ENCODE measurements at places on chromosomes 16 and 17.

DNA sequence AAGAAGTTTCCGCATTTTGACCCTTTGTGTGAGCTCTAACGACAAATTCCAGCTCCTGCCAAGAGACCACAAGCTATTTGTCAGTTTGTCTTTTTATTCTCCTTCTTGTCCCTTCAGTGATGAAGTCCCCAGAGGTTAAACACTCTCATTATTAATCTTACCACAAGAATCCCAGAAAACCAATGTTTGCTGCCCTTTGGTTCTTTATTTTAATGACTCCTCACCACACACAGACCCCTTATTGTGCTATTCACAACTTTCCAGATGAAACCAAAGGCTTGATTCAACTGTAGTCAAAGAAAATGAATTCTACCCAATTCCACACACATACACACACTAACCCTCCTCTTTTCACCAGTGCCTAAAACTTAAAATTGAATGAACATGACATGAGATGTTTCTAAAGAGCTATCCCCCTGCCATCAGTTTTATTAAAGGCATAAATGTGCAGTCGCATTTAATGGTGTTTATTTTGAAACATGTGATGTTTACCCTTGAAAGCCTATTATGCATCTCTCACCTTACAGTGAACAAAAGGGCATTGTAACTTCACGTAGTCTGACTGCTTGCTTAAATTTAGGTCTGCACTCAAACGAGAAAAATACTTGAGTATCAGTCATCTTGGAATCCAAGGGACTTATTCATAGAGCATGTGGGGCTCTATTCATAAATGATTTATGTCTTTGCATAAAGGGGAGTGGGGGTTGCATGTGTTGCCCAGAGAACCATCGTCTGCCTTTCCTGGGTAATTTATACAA lies 44.1 kb downstream of the PCTP start:
- DNase-seq: no peak

DNA sequence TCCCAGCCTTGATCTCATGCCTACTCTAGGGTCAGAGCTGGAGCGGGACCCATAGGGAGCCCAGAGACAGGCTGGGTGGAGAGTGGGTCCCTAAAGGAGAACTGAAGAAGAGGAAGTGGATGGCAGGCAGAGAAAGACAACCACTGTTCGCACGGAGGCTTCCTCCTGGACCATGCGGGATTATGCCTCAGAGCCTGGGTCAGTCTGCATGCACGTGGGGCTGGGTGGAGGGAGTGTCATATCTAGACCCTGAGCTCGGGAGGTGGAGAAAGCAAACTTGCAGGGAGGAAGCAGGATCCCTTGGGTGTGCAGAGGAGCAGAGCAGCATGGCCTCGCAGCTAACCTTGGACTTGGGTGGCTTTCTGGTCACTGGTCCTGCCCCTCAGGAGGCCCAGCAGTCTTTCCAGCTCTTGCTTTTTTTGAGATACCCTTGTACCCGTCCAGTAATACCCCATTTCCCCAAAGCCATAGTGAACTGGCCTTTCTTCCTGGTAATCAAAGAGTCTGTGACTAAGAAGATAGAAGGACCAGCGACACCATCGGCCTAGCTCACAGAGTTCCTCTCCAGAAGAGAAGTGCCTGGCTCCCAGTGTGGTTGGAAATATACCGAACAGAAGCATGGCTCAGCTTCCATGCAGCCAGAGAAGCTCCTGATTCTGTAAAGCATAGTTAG lies 344.2 kb downstream of the CPPED1 start:
- DNase-seq: no peak

DNA sequence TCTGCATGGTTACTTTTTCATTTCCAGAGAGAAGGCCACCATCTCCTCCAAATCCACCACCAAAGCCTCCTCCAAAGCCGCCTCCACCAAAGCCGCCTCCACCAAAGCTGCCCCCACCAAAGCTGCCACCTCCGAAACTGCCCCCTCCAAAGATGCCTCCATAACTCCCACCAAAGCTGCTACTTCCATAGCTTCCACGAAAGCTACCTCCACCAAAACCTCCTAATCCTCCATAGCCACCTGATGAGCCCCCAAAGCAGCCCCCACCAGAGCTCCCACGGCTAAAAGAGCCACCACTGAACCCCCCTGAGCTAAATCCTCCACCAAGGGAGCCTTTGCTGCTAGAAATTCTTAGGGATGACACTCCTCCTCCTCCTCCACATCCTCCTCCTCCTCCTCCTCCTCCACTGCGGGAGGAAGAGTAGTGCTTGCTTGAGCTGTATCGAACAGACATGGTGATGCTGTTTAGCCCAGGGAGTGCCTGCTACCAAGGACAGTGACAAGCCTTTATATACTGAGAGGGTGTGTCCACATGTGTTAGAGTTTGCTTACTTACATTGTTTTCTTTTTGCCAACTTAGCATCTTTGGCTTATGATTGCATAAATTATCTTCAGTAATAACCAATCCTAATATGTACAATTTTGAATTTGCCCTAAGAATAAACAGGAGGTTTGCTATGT lies at the start of gene KRT10:
Gene KRT10 (minus strand): TSS at position 483 of the 681 bp plus-strand sequence. CDS start 29 bp downstream, at position 454.
- no peak for DNase-seq

DNA sequence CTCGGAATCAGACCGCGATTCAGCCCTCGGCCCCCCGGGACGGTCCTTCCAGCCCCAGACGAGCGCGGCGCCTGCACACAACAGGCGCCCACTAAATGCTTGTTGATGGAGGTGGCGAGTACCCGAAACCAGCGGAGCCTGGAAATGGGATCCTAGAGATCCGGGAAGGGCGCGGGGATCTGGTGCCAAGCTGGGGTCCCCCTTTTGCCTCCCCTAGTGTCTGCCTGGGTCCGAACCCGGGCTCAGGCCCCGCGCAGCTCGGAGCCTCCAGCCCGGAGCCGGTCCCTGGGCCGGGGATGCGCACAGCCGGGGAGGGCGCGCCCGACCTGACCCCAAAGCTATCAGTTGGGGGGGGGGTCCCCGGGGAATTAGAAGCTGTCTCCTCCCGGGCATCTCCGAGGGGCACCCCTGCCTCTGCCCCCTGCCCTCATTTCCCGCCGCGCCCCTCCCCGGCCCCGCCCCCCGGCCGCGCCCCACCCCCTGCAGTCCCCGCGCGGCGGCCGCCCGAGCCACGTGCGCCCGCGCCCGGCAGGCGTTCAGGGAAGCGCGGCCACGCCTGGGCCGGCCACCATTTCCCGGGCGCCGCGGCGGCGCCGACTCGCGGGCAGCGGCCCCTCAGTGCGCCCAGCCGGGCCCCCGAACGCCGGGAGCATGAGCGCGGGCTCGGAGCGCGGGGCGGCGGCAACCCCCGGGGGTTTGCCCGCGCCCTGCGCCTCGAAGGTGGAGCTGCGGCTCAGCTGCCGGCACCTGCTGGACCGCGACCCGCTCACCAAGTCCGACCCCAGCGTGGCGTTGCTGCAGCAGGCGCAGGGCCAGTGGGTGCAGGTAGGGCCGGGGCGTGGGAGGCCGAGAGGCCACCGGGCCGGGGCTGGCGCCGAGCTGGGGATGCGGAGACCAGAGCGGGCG lies at the start of gene CPNE7:
Gene CPNE7 (plus strand): TSS at position 512 of the 906 bp plus-strand sequence. CDS start 140 bp downstream, at position 652.
- peak; percentile 35 for DNase-seq

DNA sequence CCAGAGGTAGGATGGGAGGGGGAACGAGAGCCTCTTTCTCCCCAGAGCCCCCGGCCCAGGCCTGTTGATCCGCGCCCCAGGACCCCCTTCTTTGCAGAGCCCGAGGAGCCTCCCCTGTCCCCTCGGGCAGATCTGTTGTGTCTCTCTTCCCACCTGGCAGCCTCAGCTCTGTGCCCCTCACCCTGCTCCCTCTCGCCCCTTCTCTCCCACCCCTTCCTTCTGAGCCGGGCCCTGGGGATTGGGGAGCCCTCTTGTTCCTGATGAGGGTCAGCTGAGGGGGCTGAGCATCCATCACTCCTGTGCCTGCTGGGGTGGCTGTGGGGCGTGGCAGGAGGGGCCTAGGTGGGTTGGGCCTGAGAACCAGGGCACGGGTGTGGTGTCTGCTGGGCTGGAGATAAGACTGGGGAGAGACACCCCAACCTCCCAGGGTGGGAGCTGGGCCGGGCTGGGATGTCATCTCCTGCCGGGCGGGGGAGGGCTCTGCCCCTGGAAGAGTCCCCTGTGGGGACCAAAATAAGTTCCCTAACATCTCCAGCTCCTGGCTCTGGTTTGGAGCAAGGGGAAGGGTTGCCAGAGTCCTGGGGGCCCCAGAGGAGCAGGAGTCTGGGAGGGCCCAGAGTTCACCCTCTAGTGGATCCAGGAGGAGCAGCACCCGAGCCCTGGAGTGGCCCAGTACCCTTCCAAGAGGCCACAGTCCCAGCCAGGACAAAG lies 65.4 kb downstream of the MRC2 start:
- DNase-seq: no peak

- no peak for DNase-seq
Measured at GRCh38 chr16:52834736-52835465, 217.8 kb downstream of the CHD9NB start.

- DNase-seq: no peak
Measured at GRCh38 chr17:28133562-28133970, 91.1 kb downstream of the NLK start.

GRCh38 chr17:49968405-49969133 lies 421 bp upstream of the DLX4 start:
- peak; percentile 36 for DNase-seq

- DNase-seq: peak; percentile 83
Measured at GRCh38 chr17:17041018-17041521, 1.2 kb upstream of the MPRIP start.

GRCh38 chr17:81245024-81245664 lies 6.0 kb downstream of the NDUFAF8 start:
- DNase-seq: no peak

DNA sequence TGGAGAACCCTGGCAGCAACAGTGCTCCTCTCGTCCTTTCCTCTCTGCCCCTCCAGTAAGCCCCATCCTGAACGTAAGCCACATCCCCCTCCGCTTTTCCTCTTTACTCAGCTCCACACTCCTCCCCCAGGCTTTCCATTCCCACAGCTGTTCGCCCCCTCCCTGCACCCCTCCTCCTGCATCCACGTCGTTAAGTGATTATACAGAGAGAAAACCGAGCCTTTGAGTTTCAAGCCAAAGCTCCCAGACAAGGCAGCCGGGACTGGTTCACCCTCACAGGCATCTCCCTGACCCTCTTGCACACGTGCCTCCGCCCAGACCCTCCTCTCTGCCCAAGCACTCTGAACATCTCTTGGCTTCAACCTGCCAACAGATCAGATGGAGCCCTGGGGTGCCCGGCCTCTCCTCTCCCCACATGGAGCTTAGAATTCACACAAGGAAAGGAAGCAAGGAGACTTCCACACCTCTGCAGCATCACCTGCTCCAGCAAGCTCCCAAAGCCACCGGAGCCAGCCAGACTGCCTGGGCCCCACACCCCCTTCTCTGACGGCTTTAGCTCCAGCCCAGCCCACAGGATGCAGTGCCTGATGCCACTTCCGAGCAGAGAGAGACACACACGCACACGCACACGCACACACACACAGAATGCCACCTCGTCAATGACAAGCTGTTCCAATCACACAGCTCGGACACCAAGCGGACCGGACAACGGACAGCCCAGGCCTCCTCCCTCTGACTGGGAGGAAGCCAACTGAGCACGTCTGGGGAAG lies 99.9 kb upstream of the CCL2 start:
- DNase-seq: no peak

DNA sequence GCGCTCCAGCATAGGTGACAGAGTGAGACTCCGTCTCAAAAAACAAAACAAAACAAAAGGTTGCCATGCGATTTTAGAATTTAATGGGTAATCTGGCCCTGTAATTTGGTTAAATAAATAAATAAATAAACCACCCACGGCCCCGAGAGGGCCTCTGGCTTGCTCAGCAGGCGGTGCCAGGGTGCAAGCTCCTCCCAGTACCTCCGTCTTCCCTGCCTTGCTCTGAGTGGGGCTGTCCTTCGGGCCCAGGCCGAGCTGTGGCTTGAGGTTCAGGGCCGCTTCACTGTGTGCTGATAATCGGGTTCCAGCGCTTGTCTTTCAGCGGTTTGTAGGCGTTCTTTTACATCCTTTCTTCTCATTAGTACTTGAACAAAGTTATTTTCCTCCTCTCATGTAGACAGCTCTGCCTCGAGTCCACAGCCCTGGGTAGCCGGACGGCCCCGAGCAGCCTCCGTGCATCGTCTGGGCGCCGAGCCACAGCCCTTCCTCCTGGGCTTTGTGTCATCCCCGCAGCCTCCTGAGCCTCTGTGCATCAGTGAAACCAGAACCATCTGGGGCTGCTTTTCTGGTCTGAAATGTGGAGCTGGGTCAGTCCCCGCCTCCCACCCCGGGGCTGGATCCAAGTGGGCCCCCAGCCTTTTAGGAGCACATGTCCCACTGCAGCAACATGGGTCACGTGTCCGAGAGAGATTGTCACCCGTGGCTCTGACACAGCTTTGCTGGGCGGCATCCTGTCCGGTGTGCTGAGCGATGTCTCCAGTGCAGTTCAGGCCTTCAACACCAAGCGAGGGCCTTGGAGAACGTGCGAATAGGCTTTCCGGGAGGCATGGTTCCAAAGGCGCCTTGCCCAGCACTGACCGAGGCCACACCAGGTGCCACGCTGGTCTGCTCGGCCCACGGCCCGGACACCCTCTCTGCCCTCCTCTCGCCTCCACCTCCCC lies 157.4 kb upstream of the CHMP6 start:
- no peak for DNase-seq

DNA sequence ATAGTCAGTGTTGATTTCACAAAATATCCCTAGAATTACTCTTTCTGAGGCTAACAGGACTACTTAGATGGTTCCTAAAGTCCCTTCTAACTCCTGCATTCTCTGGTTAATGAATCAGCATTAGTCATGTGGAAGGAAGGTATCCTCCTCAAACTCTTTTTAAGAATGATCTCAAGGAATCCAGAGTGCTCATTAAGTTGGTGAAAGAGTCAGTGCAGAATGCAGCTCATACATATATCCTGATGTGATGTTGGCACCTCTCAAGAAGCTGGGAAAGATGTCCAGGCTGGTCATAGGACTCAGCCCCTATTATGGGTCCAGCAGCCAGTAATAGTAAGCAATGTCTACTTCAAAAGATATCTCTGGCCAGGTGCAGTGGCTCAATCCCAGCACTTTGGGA lies 65.5 kb downstream of the PIGL start:
- no peak for DNase-seq

DNA sequence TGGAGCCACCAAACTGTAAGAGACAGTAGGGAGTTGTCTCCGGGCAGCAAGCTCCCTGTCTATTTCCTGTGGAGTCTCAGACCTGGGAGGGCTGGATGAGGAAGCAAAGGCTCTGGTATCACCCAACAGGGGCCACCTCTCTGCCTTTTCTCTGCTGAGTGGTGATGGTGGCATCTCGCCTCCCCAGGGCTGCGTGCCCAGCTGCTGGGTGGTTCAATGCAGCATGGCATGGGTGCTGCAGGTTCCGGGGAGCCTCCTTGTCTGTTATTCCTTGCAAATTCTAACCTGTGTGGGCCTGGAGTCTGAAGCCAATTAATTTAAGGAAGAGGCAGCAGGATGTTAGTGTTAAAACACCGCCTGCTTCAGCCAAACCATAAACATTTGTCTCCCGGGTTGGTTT lies 78.2 kb downstream of the CCDC182 start:
- no peak for DNase-seq

- peak; percentile 58 for DNase-seq
Measured at GRCh38 chr17:3845291-3845620, 790 bp downstream of the NCBP3 start.

GRCh38 chr17:7083592-7083991 lies 3.5 kb upstream of the CLEC10A start:
- DNase-seq: no peak

- DNase-seq: no peak
Measured at GRCh38 chr16:71472051-71472450, 10.0 kb upstream of the ZNF23 start.

GRCh38 chr16:84976644-84977400 lies 34.5 kb downstream of the ZDHHC7 start:
- no peak for DNase-seq

- peak; percentile 43 for DNase-seq
Measured at GRCh38 chr16:22091721-22092120, 620 bp upstream of the VWA3A start.
